ENCODE measurements at places on chromosomes 6 and 20.

GRCh38 chr6:135638108-135638507 lies 140.6 kb upstream of the AHI1 start:
- DNase-seq, result no peak

DNA sequence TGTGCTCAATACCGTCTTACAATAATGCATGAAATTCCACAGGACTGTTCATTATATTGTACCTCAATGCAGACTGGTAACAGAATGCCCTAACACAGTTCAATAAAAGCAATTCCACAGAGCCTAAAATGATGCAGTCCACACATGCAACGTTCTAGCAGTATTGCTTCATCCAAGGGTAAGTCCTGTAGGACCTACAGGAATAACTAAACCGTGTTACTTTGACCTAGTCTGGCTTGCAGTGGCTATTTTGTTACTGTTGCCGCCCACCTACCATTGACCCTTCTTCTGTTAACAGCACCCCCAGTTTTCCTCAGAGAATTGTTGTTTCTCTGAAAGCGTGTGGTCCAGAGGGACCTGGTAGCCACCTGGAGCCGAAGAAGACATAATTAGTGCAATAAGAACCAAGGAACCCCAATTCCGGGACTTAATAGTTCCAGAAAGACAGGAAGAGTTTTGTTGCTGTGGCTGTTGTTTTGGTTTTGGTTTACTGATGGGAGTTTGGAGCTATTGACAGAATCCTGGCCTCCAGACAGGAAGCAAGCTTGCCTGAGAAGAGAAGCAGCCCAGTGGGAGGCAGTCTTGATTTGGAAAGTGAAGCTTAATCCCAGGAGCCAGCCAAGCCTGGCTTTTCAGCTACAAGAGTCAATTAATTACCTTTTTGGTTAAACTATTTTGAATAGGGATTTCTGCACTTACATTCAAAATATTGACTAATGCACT lies 91.3 kb downstream of the FRK start:
- DNase-seq, result no peak

GRCh38 chr6:151501511-151502136 lies 7.8 kb downstream of the CCDC170 start:
- DNase-seq, result no peak

GRCh38 chr6:14123386-14124111 lies 6.0 kb downstream of the CD83 start:
- no peak for DNase-seq

DNA sequence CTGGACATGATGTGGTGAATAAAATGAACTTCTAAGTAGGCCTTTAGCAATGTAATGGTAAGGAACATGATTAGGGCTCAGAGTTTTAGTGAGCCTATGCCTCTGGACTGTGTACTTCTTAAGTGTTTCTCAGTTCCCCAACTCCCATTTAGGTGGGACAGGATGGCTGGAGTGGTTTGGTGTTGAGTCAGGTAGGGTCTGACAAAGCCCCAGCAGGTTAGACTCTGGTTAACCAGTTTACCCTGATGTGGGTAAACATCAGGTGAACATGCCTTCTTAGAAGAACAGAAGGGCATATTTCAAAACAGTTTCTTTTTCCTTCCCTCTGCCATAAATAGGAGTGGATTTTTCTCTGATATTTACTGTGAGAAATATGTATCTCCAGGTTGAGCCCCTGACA lies 1548.7 kb downstream of the GRIK2 start:
- DNase-seq, result no peak

- no peak for DNase-seq
Observed at GRCh38 chr6:14316651-14317386, 199.2 kb downstream of the CD83 start.

DNA sequence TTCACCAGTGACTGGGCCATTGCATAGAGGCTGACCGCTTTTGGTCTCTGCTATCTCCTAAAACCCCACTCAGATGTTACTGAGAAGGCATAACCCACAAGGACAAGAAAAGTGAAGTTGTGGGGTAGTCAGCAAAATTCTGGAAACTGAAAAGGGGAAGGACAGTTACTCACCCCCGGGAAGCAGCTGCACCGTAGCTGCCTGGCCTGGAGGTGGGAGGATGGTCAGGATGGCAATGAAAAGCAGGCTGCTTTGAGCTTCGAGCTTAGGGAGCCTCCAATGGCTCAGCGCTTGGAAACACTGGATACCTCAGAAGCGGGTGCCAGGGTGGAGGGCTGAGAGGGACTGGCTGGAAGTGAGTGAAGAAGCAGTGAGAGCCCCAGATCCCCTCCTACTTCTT lies 56.0 kb downstream of the KCNK5 start:
- no peak for DNase-seq

DNA sequence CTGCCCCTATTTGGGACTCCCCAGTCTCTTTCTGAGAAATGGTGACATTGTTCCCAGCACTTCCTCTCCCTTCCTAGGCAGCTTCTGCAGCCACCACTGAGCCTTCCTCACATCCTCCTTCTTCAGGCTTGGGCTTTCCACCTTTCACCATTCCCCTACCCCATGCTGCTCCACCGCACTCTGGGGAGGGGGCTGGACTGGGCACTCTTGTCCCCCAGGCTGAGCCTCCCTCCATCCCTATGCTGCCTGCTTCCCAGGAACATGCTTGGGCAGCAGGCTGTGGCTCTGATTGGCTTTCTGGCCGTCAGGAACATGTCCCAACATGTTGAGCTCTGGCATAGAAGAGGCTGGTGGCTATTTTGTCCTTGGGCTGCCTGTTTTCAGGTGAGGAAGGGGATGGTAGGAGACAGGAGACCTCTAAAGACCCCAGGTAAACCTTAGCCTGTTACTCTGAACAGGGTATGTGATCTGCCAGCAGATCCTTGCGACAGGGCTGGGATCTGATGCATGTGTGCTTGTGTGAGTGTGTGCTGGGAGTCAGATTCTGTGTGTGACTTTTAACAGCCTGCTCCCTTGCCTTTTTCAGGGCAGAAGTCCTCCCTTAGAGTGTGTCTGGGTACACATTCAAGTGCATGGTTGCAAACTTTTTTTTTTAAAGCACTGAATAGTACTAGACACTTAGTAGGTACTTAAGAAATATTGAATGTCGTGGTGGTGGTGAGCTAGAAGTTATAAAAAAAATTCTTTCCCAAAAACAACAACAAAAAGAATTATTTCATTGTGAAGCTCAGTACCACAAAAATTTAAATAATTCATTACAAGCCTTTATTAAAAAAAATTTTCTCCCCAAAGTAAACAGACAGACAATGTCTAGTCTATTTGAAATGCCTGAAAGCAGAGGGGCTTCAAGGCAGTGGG lies 2.1 kb upstream of the CDKN1A start:
- DNase-seq, result peak; percentile 65

DNA sequence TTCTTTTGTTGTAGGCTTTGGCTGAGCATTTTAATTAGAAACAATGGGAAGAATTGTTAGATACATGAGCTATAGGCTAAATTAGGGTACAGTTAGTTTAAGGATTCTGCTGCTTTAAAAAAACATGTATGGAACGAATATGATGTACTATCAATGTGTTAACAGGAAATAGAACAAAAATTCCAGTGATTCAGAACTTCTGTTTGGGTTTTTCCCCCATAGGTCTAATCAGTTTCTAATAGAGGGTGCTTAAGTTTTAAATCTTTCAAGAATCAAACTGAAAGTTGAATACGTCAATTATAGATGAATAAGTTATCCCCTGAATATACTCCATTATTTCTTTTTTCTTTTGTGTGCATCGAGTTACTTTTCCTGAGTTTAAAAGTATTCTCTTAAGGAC lies 1.9 kb downstream of the TAB2 start:
- no peak for DNase-seq

GRCh38 chr6:12265791-12266190 lies 24.4 kb upstream of the EDN1 start:
- no peak for DNase-seq

GRCh38 chr6:46777476-46778346 lies 15.5 kb upstream of the MEP1A start:
- no peak for DNase-seq

GRCh38 chr20:13205848-13206434 lies 15.1 kb upstream of the ISM1 start:
- DNase-seq, result no peak

DNA sequence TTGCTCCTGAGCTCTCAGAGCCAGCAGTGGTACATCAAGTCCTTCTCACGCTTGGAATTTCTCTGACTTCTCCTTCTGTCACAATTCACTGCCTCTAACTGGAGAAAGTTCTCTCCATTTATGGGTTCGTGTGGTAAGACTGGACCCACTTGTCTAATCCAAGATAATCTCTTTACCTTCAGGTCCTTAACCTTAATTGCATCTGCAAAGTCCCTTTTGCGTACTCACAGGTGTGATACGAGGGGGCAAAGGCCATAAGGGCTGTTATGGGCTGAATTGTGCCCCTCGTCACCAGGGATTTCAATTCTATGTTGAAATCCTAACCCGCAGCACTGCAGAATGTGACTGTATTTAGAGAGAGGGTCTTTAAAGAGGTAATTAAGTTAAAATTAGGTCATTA lies 27.5 kb upstream of the TBC1D22B start:
- no peak for DNase-seq

DNA sequence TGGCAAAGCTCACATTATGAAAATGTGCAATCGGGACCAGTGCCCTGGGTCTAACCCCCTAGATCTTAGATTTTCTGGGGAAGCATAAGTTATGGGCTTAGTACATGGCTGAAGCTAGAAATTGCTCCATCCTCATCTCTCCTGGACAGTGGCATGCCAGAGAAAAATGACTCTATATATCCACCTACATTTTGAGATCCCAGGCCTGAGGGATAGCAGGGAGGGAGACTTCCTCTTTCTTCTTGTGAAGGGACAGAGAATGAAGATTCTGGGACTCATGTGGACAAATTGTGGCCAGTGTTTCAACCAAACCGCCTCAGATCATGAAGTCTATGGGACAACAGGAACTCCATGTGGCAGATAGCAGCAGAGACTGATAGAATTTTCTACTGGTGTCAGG lies 35.4 kb downstream of the GSTA2 start:
- no peak for DNase-seq

GRCh38 chr6:158567152-158567551 lies 7.3 kb downstream of the TMEM181 start:
- DNase-seq, result no peak

GRCh38 chr6:14692208-14692607 lies 553.7 kb upstream of the JARID2 start:
- no peak for DNase-seq

GRCh38 chr20:10883166-10883565 lies 209.4 kb upstream of the JAG1 start:
- no peak for DNase-seq

DNA sequence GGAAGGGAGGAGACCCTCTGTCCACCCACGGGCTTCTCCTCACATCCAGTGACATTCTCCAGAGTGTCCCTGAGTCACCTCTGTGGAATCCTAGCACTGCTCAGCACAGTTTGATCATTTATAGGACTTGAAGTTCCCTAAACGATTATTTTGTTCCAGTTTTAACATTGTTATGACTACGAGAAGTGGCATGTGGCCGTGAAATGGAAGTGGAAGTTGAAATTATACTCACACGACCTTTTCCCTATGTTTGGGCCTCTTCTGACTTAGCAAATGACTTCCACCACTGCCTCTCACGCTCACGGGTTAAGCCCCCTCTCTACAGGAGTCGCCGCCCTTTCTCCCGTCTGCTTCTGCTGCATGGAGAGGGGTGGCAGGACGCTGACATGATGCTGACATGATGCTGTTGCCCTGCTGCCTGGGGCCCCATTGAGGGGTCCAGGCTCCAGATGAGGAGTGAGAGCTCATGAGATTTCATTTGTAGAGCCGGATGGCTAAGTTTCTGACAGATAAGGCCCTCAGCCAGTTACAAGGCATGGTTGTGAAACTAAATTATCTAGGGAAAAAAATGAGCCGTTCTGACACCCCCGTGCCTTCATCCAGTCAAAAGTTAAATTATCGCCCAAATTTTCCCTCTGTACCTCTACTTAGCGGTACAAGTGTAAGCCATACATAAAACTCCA lies 153.6 kb upstream of the UST start:
- peak; percentile 71 for DNase-seq

DNA sequence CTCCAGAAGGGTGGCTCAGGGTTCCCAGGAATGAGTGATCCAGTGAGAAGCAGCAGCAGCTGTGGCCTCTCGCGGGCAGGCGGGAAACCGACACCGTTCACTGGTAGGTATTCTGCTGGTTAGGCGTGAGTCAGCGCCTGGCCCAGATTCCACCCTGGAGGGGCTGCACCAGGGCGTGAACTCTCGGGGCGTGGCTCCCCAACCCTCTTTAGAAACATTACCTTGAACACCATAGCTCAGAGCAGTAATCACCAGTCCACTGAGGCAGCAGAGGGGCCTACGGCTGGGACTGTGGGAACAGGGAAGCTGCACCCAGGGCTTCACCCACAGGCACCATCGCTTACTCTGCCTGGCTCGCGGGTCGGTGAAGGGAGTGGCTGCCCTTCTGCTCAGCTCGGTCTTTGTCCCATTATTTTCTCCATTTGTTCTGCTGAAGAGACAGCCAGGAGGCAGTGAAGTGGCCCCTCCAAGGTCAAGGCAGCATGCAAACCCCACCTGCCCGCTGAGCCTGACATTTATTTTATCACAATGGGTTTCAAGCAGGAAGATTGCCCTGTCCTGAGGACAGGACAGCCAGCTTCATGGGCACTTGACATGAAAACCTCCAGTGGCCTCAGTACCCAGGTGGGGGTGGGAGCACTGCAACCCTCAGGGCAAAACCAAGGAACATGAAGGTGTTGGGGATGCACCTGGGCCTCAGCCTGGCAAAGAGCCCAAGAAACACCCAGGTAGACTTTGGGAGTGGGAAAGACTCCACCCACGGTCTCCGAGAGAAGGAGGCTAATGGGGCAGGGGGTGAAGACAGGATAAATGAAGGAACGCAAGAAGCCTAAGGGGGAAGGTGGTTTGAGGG lies 51.0 kb upstream of the CD93 start:
- DNase-seq, result no peak

GRCh38 chr6:88890860-88891845 lies 72.3 kb downstream of the RNGTT start:
- peak; percentile 17 for DNase-seq

- DNase-seq, result no peak
Observed at GRCh38 chr6:166970091-166970490, 13.7 kb upstream of the RNASET2 start.

- peak; percentile 90 for DNase-seq
Observed at GRCh38 chr6:3848380-3848779, 793 bp upstream of the FAM50B start.

DNA sequence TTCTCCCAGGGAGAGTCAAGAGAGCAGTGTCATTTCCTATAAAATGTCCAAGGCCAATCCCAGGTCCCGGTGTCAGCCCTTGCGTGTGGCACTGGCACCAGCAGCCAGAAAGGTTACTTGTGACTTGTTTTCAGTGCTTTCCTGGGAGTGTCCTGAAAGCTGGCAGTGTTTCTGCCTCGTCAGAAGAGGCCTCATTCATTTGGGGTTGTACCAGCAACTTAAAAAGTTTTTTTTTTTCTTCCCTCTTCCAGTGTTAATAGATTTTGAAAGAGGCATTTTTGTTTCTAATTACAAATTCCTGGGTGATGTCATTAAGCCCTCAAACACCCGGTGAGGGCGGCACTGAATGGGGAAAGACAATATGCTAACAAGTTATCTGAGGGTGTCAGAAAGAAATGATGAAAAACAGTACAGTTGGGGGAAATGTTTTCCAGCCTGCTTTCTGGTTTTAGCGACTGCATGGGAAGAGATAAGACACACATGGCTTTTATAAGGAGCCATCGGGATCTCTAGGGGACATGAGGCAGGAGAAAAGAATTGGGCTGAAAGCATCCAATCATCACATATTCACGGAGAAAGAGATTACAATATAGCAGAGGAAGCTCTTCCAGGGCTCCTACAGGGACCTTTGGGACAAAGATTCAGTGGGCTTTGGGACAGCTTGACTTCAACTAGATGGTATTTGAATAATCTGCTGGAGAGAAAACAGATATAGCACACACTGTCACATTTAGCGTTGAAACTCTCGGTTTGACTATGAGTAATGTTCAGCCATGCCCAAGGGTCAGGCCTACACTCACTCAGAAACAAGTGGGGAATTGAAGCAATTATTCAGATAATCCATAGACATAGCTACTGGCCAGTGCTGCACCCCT lies 153.0 kb downstream of the BCAS1 start:
- DNase-seq, result peak; percentile 88

All from fibroblast of gingiva (primary cell).